A549 treated with CORT108297 at 1 μM for 4 hours (cell line): ENCODE measurements at places on chromosomes 13 and 19. TPM values are rescaled to one million over a fixed set of nuclear protein-coding genes. Genes with fewer than 3 reads are reported as not detected.

Gene FLT3LG
- total RNA-seq: 0.92 to 1.7 TPM (median 1.3 TPM) in 5 replicates

Gene ATP8B3
- 1.9 to 3.1 TPM (median 2.8 TPM) in 5 replicates for total RNA-seq

Gene PLIN5
- 0.10 to 0.34 TPM (median 0.26 TPM) in 3 of 5 replicates, not detected in the others for total RNA-seq

Gene SHISA2
- total RNA-seq: not detected in 5 replicates

Gene IFNL3
- not detected in 5 replicates for total RNA-seq

Gene SAE1
- 204 to 243 TPM (median 210 TPM) in 5 replicates for total RNA-seq
